BJ (cell line): ENCODE measurements at places on chromosomes 7 and 10. TPM values are rescaled to one million over a fixed set of nuclear protein-coding genes. Genes with fewer than 3 reads are reported as not detected.

Gene FEZF1
- not detected in 2 replicates for polyA plus RNA-seq

Gene RNF32
- polyA plus RNA-seq: 0.63 and 0.93 TPM in 2 replicates

Gene TNRC18
- polyA plus RNA-seq: 18.1 and 20.1 TPM in 2 replicates

Gene CRYGN
- 0.07 and 0.10 TPM in 2 replicates for polyA plus RNA-seq

GRCh38 chr10:113788604-113789083 lies 37.2 kb downstream of the PLEKHS1 start:
- peak; percentile 85 for DNase-seq

GRCh38 chr7:86149024-86149665 lies 494.6 kb upstream of the GRM3 start:
- DNase-seq: no peak

GRCh38 chr7:46772776-46773175 lies 809.1 kb downstream of the TNS3 start:
- no peak for DNase-seq

- DNase-seq: no peak
Observed at GRCh38 chr7:45657136-45657889, 83.1 kb downstream of the ADCY1 start.

GRCh38 chr10:5720182-5720581 lies 35.5 kb downstream of the TASOR2 start:
- DNase-seq: no peak

- peak; percentile 37 for DNase-seq
Observed at GRCh38 chr10:71312811-71313789, 6.0 kb upstream of the SLC29A3 start.

GRCh38 chr7:1136841-1137516 lies 23.0 kb downstream of the ZFAND2A start:
- DNase-seq: no peak

GRCh38 chr10:47379445-47379785 lies 4.7 kb downstream of the ZNF488 start:
- no peak for DNase-seq

DNA sequence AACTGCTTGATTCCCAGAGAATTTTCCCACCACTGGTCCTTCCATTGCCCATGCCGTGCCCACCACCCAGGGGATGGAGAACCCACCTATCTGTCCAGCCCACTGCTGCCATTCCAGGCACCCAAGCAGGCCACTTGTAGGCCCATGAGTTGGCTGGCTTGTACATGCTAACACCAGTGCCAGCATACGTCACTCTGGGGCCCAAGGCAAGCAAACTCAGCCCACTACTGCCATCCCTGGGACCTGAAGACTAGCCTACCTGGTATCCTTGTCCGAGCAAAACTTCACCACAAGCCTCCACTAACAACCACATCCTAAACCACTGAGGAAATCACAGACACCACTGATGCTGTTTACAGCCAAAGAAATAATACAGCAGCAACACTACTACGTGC lies 44.7 kb upstream of the CDK6 start:
- DNase-seq: no peak

DNA sequence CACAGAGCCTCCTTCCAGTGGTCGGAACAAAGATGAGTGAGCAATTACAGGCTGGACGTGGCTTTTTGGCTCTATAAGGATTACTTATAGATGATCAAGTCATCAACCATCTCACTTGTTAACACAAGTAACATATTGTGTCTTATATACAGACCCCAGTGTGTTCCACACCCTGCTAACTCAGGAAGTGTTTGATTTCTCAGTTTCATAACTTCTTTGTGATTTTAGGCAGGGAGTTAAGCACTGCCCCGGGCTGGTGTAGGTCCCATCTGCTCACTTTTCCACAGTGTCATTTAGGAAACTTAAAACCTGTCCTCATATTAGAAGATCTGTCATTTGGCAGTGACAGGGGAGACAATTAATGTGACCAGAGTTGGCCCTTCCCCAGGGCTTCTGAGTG lies 6.2 kb downstream of the FOXI2 start:
- DNase-seq: no peak

GRCh38 chr10:75398200-75398691 lies 3.3 kb downstream of the ZNF503 start:
- no peak for DNase-seq

GRCh38 chr10:76195654-76196390 lies 764.4 kb downstream of the LRMDA start:
- DNase-seq: no peak
